Lung microvascular endothelial cell (primary cell): ENCODE measurements at places on chromosomes 11 and 22. TPM values are rescaled to one million over a fixed set of nuclear protein-coding genes. Genes with fewer than 3 reads are reported as not detected.

The MRGPRX4 gene
- 0.79 and 0.87 TPM in 2 replicates for total RNA-seq

The MLC1 gene
- total RNA-seq: not detected in 2 replicates

The POLD4 gene
- total RNA-seq: 27.7 and 33.5 TPM in 2 replicates

The ZNF215 gene
- 0.79 and 2.0 TPM in 2 replicates for total RNA-seq

The APOA4 gene
- total RNA-seq: not detected in 2 replicates

The FOLH1 gene
- under 0.01 TPM in 1 of 2 replicates, not detected in the other for total RNA-seq

The OR8D4 gene
- total RNA-seq: not detected in 2 replicates

GRCh38 chr22:42284643-42285181, 14.3 kb upstream of the TCF20 start:
- no peak for DNase-seq

- DNase-seq: peak; percentile 46
These were observed 56.8 kb downstream of the C22orf31 start for GRCh38 chr22:29004647-29005371.

DNA sequence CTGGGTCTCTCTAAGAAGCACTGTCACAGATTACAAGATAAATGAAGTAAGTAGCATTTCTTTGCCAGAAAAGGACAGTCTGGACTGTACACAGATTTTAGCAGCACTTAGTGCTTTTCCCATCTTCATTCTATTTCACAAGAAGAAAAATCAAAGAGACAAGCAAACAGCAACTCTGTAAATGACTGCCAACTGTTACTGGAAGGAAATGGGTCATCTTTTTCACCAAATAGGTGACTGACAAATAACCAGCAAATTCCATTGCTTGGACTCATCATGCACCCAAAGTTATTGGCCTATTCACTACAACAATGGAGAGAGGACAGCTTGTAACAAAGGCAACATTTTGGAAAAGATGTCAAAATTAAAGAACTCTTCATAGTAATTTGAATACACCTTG, 28.9 kb upstream of the CARD18 start:
- peak; percentile 62 for DNase-seq

DNA sequence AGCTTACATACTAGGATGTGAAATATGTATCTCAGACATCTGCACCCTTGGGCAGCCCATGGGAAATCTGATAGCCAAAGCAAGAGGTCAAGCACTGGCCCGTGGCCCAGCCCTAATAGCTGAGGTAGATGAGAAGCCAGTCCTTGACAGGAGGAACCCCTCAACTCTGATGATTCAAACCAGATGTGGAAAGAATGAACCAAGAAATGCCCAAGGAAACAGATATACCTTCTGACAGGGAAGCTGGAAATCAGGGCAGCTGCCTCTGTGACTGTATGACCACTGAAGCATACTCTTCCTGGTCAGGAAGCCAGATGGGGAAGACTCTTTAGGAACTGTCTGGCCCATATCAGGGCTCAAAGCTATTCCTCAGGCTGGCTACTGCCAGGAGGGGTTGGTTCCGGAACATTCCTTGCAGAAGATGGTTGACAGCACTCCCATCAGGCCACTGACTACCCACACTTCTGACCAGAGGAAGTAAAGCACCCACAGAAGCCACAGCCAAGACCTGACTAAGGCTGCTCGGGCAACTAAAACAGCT, 124.2 kb downstream of the SWAP70 start:
- DNase-seq: peak; percentile 29

DNA sequence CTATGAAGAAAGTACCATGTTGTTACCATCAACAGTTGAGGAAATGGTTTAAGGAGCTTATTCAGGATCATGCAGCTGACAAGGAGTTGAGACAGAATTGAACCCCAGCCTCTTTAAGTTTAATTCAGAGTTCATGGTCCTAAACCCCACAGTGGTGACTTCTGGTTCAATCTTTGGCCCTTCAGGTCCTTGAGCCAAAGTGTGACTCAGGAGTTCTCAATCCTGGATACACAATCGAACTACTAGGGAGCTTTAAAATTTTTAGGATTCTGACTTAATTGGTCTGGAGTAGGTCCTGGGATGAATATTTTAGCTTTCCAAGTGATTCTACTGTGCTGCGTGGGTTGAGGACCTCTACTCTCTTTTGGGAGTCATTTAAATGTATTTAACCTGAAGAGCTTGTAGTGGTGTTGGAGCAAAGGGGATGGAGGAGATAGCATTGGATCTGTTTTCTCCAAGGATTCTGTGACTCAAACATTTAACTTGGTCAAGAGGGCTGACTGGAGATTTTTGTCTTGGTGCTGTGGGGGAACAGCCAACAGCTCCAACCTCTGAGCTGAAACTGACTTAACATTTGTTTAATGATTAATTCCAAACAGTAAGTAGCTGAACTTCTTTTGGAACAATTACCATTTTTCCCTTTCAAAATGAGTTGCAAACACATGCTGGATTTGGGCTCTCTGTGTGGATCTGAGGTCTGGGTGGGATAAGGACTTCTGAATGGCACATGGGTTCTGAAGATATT, 80.1 kb downstream of the INSC start:
- no peak for DNase-seq

DNA sequence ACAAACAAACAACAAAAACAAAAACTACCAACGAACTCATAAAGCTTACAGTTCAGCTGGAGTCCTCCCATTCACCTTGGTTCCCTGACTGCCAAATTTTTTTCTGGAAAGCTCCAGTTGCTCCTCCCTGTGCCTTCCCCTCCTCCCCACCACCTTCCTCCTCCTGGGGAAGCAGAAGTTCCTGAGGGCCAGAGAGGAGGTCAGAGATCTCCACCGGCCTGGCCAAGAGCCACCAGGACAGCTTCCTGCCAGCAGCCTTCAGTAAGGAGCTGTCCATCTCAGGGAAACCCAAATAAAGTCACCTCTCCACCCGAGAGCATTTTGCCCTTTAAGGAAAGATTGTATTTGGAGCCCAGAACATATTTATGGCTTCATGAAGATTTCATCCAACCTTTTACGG, 20.0 kb downstream of the APLNR start:
- no peak for DNase-seq

DNA sequence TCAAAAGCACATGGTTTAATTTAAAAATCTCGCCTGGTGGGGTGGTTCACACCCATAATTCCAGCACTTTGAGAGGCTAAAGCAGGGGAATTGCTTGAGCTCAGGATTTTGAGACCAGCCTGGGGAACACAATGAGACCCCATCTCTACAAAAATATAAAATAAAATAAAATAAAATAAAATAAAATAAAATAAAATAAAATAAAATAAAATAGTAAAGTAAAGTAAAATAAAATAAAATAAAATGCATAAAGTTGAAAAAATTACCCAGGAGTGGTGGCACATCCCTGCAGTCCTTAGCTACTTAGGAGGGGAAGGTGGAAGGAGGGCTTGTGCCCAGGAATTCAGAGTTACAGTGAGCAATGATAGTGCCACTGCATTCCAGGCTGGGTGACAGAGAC, 88.7 kb upstream of the MS4A8 start:
- no peak for DNase-seq

DNA sequence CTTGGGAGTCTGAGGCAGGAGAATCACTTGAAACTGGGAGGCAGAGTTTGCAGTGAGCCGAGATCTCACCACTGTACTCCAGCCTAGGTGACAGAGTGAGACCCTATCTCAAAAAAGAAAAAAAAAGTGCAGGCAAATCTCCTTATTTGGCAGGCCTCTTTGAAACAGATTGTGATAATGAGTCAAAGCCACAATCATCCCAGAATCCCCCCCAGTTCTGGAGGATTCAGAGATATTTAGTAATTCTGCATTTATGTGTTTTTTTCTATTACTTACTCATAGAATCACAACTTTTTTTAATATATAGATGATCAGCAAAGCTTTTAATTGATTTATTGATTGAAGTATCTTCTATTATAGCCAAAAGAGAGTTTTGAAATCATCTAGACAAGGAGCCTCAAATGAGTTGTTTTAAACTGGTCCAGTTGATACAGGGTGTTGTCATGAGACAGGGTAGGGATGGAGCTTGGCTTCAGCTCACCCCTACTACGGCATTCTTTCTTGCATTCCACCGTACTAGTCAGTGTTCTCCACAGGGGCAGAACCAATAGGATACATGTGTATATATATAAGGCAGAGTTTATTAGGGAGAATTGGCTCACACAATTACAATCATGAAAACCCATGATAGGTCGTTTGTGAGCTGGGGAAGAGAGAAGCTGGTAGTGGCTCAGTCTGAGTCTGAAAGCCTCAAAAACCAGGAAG, 39.3 kb upstream of the SORL1 start:
- no peak for DNase-seq

- no peak for DNase-seq
These were observed 21.6 kb downstream of the GUCY1A2 start for GRCh38 chr11:106996691-106997090.

GRCh38 chr11:123202155-123203151, 7.4 kb upstream of the CLMP start:
- DNase-seq: peak; percentile 16

DNA sequence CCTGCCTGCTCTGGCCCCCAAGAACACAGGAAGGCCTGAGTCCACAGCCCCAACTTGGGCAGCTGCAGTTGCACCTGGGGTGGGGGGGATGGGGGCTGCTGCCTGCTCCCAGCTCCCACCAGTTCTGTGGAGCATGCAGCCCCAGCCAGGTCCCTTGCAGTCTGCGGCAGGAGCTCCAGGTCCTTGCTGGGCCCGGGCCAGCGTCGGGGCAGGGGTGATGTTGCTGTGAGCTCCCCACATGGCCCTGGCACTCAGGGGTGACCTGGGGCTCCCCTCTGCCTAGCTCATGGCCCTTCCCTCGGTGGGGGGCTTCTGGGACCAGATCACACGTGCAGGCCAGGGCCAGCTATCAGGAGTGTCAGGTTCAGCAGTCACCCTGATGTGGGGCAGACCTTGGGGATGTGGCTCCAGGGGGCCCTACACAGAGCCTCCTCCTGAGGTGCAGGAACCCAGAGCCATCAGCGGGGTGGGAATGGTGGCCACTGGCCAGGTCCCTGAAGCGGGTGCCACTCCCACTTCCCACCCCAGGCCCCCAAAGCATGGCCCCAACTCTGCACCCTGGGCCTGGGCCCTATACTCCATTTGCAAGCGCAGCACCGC, 10.4 kb upstream of the MED17 start:
- DNase-seq: no peak

- no peak for DNase-seq
These were observed 23.7 kb downstream of the PAK1 start for GRCh38 chr11:77450227-77450626.

GRCh38 chr11:9017773-9018172, 14.0 kb upstream of the NRIP3 start:
- DNase-seq: no peak

- DNase-seq: no peak
These were observed 129.1 kb upstream of the NCAM1 start for GRCh38 chr11:112831969-112832766.

GRCh38 chr11:68099057-68099456, 22.1 kb downstream of the CHKA start:
- DNase-seq: no peak

DNA sequence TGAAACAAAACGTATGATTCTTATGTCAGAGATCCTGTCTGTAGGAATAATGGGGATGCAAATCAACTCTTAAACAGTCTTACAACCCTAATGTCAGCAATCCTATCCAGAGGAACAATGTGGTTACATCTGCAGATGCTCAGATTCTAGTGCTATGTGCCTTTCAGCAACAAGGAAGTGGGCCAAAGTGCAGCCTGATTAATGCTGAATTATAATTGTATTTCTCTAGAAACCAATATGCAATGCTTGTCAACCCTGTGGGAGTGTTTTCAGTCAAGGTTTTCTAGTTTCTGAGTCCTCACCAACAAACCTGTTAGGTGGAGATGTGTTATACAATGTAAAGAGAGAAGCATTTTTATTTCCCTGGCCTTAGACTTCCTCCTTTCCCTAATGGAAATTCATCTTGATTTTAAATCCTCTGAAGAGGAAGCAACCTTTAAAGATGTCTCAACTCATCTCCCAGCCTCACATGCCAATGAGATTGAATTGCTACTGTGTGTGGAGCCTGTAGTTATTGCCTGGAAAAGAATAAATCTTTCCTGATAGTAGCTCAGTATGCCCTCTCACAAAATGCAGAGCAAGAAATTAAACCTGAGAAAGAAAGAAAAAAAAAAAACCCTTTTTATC, 26.2 kb upstream of the TMEM123 start:
- no peak for DNase-seq

- DNase-seq: no peak
These were observed 207.8 kb upstream of the CCDC90B start for GRCh38 chr11:83493917-83494316.

- no peak for DNase-seq
These were observed 80.7 kb downstream of the MORC2 start for GRCh38 chr22:30887861-30888260.

DNA sequence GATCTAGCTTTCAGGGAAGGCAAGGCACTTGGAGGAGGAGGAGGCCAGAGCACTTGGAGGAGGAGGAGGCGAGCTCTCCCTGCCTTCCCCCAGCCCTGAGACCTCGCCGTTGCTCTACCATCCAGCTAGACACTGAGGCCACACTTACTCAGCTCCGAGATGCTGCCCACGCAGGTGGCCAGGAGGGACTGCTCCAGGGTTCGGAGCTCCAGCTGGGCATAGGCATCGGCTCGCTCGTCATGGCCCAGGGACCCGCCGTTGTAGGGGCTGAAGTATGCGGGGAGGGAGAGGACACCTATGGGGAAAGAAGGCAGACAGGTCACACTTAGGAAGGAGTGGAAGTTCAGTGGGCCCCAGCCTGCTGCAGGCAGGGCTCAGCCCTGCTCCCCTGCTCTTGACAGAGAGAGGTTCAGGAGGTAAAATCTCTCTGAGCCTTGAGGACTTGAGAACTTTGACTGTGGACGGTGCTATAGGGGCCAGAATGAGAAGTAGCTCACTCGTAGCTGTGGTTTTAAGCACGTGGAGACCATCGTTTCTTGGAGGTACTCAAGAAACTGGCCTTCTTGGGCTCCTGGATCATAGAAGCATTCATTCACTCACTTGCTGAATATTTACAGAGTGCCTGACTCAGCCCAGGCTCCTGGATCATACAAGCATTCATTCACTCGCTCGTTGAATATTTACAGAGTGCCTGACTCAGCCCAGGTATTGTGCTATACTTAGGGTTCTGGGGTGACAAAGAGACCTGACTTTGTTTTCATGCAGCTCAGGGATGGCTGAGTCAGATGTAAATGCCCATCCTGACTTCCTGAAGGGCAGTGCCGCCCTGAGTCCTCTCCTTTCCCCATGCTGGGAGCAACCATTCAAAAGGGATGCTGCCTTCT, 99.2 kb downstream of the NAT10 start:
- no peak for DNase-seq

DNA sequence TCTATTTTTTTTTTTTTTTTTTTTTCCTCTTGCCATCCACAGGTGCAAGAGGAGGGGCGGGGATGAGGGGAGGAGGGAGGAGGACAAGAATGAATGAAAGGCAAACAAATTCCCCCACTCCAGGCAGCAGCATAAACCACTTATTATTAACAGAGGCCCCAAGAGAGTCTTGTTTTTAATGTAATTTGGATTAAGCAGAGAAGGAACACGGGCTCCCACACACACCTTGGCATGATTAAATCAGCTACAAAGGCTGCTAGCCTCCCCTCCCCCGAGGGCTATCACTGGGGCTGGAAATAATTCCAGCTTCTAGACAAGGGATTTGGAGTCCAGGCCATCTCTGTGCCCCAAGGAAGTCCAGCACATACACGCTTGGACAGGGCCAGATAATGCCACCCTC, 93.4 kb upstream of the DRD2 start:
- no peak for DNase-seq

- no peak for DNase-seq
These were observed 640.2 kb upstream of the LUZP2 start for GRCh38 chr11:23856654-23857053.

GRCh38 chr22:46240907-46241306, 9.2 kb downstream of the CDPF1 start:
- no peak for DNase-seq

- DNase-seq: no peak
These were observed 150.8 kb upstream of the C11orf58 start for GRCh38 chr11:16587670-16588069.
